Kidney (tissue), 22 donors: ENCODE measurements at places on chromosomes 13 and 19. TPM values are rescaled to one million over a fixed set of nuclear protein-coding genes. Genes with fewer than 3 reads are reported as not detected.

GRCh38 chr13:114080739-114081561 lies 51.5 kb downstream of the RASA3 start:
- no peak for DNase-seq

DNA sequence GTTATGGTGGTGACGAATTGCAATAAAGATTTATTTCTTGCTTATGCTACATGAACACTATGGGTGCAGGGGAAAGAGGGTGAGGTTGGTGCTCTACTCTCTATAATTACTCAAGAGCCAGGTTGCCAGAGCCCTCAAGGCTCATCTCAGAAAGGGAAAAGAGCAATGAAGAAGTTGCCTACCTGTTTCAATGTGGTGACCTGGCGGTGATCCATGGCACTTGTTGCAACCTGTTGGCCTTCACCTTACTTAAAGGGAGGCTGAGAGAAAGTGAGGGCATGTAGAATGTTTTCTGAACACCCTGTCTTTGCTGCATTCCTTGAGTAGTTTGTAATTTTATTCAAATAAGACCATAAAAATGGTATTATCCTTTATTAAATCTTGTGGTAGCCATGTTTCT lies 394.4 kb downstream of the GPC6 start:
- no peak for DNase-seq

DNA sequence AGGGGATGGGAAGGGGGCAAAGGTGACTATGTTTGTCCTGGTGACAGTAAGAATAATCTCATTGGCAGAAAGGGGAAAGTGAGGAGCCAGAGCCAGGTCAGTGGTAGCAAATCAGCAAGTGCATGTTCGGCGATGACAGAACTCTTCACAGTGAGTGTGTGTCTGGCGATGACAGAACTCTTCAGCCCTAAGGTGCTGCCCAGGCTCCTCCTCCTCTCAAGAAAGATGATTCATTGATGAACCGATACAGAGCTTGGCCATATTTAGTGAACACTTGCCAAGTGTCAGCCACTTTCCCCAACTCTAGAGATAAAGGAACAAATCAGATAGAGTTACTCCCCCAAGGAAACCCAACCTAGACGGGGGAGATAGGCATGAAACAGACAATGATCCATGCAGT lies 199.3 kb upstream of the UBL3 start:
- DNase-seq: no peak

DNA sequence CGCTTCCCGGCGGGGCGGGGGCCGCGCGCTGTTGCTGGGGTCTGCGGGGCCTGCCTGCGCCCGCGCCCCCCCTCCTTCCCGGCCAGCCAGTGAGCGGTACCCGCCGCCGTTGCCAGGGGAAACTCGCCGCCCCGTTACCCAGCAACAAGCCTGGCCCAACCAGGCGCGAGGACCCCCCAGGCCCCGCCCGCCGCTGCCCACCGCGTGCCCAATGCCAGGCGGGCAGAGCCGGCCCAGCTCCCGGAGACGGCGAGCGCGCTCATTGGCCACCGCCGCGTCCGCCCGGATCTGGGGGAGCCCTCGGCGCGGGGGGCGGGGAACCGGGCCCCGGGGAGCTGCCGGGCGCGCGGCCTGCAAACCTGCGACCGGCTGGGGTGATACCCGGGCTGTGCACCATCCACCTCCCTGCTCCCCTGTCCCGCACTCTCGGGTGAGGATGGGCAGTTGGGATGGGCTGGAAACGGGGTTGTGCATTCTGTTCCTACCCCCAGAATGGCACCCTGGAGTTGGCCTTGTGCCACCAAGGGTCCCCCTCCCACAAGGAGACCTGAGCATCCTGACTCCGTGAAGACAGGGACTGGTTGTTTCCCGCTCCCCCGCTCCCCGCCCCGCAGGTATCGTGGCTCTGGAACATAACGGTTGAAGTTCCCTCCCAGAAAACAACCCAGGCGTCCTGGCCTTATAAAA lies 8.8 kb upstream of the BBC3 start:
- peak; percentile 85 for DNase-seq

Gene DNASE2
- total RNA-seq: 34.7 TPM

Gene SIGLEC5
- not detected for total RNA-seq

Gene MZF1
- 38.6 TPM for total RNA-seq
